Left hindlimb (tissue), 1 donor: ENCODE measurements at places on chromosomes 6 and 20.

DNA sequence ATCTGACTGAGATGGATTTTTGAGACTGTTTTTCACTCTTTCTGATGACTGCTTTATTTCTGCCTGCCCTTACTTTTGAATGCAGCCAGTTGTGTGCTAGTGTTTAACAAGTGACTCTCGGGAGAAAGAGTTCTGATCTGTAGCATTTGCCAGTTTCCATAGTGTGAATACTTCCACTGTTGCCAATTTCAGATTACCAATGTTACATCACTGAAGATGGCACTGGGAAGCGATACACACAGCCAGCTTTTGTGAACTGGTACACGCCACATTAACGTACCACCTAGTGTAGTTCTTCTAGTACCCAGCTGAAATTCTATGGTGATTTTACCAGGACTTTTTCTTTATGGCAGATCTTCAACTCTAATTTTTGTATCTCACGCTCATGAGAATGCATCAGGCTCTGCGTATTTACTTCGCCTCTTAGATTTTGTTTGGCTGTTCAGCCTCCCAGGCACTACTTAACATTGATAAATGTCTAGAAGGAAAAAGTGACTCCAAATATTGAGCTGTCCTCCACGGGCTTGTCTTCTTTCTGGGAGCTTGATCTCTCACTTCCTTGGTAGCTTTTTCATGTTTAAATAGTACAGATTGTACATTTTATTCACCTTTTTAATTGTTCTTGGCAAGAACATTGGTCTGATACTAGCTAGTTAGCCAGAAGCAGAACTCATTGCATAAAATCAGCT is 521.6 kb upstream of the SOX4 start:
- no peak for DNase-seq

DNA sequence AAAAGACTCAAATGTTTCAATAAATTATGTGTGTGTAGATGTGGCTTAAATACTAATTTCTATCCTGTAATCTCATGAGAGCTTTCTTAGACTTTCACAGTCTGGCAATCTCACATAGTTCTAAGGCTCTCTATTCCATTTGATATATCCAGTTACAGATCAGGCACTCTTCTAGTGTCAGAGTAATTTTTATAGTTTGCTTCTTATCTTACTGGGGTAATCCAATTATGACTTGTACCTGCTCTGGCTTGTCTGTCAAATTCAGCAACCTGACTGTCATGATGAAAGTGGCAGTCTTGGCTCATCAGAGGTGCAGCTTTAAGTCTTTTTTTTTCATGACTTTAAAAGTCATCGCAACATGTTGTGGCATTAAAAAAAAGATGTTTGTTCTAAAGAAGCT is 513.2 kb upstream of the MAN1A1 start:
- no peak for DNase-seq

- no peak for DNase-seq
Measured at GRCh38 chr6:113668641-113669408, 188.3 kb upstream of the MARCKS start.

DNA sequence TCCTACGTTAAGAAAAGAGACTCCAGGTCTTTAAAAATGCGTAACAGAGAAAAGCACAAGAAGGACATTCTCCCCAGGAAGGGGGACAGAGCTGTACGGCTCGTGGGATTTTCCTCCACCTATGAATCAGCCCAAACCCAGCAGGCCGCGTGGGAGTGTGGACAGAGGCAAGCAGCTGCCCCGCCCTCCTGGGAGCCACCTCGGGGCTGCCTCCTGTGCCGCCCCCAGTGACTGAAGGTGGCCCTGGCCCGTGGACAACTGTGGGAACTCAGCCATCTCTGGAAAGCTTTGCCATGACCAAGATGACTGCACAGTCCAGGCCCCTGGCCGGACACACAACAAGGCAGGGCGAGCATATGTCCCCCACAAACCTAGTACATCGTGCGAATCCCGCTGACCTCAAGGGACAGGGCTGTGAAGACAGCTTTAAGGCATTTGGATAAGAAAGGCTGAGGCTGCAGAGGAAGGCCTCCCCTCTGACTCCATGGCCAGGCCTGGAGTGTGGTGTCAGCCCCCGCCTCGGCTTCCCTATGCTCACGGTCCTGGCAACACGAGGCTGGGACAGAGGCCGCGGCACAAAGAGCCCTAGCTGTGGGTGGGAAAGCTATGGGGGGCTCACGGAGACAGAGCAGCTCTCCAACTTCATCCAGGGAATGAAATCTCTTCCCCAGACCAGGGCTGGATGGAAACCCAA is 26.9 kb downstream of the PXDC1 start:
- DNase-seq, result no peak

GRCh38 chr6:155418017-155418761 is 37.5 kb downstream of the NOX3 start:
- DNase-seq, result peak; percentile 45

- no peak for DNase-seq
Measured at GRCh38 chr20:48490961-48491831, 336.6 kb downstream of the PREX1 start.

DNA sequence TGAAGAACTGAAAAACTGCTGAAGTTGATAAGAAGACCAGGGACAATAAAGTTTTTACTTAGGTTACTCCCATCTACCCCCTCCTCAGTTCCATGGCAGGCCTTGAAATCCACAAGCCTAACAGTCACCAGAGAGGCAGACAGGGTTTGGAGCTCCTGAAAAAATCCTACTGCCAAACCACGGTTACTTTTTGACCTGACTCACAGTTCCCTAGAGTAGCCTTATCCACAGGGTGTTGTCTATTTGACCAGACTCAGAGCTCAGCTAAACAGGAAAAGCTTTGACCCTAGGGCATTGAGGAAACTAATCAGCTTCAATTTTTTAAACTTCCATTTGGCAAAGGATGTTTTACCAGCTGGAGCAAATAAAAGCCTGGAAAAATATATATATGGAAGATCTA is 257.7 kb upstream of the NT5E start:
- DNase-seq, result no peak

- no peak for DNase-seq
Measured at GRCh38 chr20:34300809-34301586, 2.2 kb downstream of the AHCY start.

DNA sequence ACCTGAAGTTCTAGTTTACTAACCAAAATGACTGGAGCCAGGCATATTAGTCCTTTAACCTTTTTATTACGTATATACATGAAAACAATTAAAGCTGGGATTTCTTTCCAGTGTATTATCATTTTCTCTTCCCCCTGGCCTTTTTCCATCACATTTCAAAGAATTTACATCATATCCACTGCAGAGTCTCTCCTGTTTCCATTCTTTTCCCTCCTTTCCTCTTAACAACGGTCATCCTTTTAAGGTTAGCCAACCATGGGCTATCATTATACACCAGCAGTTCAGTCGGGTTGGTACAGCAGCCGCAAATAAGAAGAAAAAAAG is 104.6 kb downstream of the TFAP2A start:
- DNase-seq, result no peak

DNA sequence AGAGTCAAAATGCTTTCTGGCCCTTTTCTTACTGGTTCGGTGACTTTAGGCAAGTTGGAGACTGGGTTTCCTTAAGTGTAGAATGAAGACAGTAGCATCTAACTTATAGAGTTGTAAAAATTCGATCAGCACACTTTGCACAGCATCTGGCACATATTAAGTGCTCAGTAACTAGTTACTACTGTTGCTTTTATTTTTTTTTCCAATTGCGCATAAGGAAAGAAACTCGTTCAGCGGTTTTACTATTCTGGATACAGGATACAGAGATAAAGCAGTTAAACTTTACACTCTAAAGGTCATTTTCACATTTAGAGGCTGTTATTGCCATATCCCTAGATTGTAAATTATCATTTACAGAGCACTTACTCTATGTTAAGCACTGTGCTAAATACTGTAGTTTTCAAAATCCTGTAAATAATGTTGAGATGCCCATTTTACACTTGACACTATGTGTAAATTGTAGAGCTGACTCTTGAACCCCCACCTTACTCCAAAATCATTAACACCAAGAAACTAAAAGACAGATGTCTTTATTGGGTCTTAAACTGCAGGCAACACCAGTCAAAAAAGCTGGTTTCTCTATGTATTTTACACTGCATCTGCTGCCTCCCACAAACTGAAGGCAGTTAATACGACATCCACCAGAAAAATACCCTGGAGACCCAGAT is 886 bp downstream of the ROMO1 start:
- DNase-seq, result no peak
